ENCODE measurements at places on chromosomes 12 and 14.

DNA sequence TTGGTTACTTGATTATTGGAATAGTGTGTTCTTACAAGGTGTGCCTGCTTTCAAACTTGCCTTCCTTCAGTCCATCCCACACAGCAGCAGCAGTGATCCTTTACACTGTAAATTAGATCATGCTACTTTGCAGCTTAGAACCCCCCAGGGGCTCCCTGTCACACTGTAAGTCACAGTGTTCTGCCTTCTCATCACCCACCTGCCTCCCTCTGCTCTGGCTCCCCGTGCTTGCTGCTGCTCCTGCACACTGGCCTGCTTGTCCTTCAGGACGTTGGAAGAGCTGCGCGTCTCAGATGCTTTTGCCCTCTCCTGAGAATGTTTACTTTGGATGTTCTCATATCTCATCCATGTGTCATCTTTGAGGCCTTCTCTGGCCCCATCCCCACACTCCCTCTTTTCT is 27.3 kb downstream of the ZC3H14 start:
- no peak for DNase-seq

DNA sequence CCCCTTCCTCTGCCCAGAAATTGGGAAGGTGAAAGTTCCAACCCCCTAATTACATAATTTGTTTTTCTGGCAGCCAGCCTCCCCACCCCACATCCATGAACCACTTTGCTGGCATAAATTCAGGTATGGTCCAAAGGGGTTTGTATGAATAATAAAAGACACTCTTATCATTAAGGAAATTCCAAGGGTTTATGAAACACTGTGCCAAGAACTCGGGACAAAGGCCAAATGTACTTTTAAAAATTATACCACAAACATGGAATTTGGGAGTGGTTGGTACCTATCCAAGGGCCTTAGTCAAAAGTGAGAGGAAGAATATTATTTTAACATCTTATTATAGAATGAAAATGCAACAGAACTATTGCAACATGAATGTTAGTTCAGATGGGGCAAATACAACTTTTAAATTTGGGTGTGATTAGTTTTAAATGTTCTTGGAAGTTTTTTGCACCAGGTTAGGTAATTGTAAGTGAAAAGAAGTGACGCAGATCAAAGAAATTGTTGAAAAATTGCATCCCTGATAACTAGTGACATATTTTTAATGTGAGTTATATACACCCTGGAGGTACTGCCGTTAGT is 217.8 kb downstream of the TMEM117 start:
- DNase-seq = no peak

DNA sequence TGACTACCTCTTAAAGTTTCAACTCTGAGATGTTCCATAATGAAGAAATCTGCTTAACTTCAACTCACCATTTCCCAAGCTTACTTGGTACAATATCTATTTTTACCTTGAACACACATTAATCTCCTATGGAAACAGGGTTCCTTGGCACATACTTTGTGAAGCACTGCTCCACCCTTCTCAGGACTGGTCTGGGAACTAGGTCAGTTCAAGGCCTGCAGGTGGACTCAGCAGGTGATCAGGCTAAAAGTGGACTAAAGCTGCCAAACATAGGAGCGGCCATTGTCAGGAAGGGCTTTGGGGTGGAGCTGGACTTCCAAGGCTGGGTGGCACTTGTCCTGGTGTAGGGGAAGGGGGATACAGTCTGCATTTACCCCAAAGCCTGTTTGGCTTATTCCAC is 202.3 kb downstream of the NUAK1 start:
- no peak for DNase-seq

GRCh38 chr12:87809916-87810315 is 219.3 kb downstream of the C12orf50 start:
- no peak for DNase-seq

DNA sequence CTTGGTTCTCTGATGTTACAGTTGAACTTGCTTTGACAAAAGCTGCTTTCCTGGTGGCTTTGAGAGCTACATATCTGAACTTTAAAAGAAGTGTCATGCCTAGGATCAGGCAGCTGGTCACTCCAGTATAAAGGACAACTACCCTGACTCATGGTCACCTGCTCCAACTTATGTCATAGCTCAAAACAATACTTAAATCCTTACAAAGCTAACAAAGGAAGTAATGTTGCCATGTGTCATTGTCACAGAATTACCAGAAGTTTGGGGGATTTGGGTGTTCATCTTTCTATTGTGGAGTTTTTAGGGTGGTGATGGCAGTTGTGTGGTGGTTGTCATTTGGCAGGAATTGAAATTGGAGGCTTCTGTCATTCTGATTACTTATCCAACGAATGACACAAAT is 1.8 kb upstream of the TCP11L2 start:
- DNase-seq = no peak

GRCh38 chr12:124792156-124792555 is 71.5 kb downstream of the SCARB1 start:
- no peak for DNase-seq

- no peak for DNase-seq
Measured at GRCh38 chr12:24479131-24479530, 469.8 kb downstream of the BCAT1 start.

DNA sequence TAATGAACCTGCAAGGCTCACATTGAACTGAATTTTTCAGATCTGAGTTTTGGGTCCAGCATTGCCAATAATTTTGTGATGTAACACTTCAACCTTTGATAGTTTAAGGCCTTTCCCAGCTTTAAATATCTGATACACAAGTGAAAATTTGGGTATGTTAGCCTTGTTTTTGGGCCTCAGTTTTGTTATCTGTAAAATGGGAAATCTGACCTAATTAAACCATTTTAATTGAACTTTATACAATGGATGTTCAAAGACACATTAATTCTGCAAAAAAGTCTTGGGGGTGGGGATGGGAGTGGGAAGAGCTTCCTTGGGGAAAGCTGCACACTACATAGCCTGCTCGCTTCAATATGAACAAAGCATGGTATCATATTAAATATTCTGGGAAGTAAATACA is 5.2 kb upstream of the SPATS2 start:
- no peak for DNase-seq

DNA sequence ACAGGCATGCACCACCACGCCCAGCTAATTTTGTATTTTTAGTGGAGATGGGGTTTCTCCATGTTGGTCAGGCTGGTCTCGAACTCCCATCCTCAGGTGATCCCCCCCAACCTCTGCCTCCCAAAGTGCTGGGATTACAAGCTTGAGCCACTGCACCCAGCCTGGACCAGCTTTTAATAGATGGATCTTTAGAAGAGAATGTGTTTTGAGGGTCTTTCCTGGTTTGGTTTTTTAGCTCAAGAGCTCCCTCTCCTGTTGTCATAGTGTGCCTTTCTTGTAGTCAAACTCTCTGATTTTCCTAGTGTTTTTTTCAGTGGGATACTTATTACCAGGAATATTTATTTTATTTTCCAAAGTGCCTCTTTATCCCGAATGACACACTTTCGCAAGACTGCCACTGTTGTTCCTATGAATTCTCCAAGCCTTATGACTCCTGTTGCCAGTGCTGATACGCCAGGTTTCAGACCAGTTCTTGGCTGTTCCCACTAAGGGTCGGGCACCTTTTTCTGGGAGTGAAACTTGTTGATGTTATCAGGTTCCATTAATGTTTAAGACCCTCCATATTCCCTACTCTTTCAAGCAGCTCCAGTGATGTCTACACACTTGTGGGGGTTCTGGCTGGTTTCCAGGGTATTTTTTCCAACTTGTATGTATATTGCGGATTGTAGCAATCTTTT is 31.5 kb upstream of the LIMA1 start:
- no peak for DNase-seq

All from stimulated activated CD8-positive, alpha-beta memory T cell treated with anti-CD3 and anti-CD28 coated beads, Interleukin-7, amount 100 ng/mL, for 1 hour (primary cell).